ENCODE measurements at places on chromosomes 6 and 20.

DNA sequence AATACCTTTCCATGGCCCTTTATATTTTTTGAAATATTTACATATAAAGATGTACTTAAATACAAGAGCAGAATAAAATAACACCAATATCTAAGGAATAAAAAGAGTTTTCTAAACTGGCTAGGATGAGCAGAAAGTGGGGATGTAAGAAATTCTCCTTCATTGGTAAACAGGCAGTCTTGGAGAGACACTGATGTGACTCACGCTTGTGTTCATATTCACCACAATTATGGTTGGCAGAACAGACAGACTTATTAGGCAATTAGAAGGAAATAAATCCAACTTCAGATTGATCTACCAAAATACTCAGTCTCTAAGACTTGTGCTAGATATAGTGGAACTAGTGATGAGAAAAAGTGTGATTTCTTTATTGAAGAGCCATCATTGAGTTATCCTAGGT, 463.7 kb downstream of the CDC5L start:
- DNase-seq = no peak

GRCh38 chr6:148345176-148345575, 2.5 kb downstream of the SASH1 start:
- DNase-seq = no peak

DNA sequence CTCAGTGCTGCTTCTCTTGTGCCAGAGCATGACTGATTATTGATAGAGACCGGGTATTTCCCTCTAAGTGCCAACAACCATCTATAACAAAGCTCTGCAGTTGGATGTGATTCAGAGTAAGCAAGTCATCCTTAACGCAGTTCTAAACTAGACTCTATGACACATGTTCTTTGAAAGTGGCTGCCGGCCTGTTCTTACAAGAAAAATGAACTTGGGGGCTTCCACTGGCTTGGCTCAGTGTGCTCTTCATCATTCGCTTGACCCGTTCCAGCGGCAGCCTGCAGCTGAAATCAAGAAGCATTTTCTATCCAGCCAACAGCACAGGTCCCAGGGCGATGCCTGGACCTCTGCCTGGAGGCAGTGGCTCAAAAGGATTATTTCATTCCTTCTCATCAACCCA, 29.8 kb downstream of the GFOD1 start:
- no peak for DNase-seq

DNA sequence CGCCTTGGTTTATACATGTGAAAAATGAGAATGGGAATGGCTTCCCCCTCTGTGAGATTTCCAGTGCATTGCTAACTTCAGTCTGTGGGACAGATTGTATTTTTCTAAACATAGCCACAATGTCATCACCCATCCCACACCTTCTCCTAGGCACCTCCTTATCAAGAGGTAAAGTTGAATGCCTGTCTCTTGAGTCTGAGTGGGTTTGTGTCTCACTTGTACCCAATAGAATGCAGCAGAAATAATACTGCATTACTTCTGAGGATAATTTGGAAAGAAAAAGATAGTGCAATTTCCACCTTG, 27.9 kb downstream of the RIN2 start:
- DNase-seq = no peak

DNA sequence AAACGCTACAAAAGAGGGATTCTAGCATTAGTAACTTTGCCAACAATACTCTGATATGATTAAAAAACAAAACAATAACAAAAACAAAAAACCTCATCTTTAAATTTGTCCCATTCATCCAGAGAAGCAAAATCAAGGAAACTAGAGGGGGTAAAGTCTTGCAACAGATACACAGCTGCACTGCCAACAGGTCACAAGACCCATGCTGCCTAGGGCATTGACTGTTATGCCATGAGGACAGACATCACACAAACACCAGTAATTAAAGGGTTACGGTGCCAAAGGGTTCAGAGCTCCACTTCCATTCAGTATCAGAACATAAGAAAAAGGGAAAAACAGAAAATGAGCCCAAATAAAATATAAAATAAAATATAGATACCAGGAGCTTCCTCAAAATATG, 1.6 kb downstream of the TBC1D20 start:
- no peak for DNase-seq

DNA sequence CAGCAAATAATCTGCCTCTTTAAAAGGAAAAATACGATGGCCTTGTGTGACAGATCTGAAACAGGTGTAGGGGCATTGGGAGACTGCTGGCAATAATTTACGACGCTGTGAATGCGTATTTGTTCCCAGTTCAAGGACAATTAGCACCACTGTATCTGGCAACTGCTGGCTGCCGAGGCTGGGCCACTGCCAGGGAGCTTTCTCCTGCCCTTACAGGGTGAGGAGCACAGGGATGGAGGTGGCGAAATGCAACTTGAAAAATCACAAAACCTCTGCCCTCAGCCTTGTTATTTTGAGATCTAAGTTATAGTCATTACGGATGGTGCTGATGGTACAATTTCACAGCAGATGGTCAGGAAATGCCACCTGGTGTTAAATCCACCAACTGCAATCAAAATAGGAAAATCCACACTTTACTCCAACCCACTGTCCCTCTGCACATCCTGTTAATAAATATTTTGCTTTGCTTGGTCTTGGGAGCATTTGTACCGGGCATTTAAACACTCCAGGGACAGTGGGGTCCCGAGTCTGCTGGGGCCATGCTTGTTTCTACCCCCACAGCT, 6.4 kb downstream of the MYLK4 start:
- DNase-seq = peak; percentile 49

DNA sequence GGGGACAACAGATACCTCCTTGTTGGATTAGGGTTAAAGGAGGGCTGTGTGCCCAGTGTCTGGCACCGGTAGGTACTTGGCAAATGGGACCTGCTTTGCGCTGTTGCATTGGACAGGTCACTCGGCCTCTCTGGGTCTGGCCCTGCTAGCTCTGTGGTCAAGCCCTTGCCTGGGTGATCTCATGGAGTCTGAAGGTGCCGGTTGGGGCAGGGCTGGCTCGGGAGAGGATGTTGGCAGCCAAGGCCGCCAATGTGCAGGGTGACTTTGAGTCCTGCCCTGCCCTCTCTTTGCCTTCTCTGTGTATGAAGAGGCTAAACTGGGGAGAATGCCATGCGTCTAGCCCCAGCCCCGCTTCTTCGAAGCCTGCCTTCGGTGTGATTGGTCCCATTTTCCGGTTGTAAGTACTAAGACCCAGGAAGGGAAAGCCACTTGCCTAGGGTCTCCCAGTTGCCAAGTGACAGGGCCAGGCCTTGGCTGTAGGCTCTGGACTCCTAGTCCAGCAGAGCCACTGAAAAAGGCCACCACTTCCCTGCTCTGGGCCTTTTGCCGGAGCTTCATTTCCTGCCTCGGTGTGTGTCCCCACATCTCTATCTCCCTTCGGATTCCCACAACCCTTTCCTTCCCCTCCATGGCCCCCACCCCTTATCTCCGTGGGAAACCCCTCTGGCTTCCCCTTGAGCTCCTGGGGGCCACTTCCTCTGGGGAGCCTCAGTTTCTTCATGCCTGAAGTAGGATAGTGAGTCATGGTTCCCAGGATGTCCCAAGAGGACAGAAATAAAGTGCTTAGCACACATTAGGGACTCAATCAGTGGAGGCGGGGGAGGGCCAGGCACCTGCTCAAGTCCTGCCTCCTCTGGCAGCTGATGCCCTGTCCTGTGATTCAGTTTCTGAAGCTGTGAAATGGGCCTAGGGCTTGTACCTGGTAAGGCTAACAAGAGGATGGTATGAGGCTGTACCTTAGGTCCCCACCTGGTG, 3.9 kb downstream of the SRC start:
- no peak for DNase-seq

DNA sequence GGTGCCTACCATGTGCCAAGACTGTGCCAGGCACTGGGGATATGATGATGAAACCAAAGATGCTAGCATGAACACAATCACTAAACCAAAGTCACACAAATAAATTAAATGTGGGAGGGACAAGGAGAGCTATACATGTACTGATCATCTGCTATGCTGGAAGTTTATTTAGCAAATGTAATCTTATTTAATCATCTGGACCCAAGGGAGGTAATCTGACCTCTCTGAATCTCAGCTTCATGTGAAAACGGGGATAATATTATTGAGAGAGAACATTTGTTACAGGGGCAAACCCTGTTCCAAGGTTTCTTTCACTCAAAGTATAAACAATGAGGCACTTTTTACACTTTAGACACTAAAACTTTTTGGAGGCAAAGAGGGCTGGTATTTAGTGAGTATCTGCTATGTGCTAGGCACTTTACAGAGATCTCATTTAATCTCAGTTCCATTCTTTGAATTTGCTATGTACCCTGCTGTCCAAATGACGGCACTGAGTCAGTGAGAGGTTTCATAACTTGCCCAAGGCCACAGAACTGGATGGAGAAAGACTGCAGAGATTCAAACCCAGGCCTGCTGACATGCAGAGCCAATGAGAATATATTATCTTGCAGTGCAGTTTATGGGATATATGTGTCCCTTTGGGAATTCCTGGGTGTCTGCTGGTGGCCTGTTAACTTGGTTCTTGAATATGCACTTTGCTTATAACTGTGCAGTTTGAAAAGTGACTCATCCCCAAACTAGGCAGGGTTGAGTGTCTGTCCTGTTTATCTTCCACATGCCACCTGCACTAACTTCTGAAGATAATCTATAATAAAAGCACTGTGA, 3.3 kb upstream of the ASXL1 start:
- no peak for DNase-seq

- DNase-seq = no peak
Observed at GRCh38 chr20:22773344-22773743, 189.0 kb upstream of the FOXA2 start.

DNA sequence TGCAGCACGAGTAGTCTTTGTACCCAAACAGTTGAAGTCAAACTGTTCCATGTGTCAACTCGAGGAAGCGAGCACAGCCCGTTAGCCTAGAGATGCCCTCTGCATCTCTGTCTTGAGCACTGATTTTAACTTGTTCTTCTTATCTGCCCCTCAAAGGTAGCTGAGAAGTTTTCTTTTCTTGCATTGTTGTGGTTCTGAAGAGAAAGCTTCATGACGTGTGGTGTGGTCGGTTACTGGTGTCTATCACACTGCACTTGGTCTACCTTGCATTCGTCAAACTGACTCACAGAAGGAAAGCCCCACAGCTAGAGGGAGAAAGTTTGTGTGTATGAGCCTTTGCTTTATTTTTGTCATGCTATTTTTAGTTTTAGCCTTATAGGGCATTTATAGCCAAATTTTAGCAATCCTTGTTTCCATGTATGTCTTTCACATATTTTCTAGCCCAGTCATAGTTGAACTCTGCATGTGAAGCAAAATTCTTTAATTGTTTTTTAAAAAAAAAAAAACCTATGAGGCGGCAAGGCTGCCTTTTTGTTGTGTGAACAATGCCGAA, 115.1 kb downstream of the JAG1 start:
- DNase-seq = no peak

- DNase-seq = no peak
Observed at GRCh38 chr6:106167096-106167814, 81.1 kb downstream of the PRDM1 start.

DNA sequence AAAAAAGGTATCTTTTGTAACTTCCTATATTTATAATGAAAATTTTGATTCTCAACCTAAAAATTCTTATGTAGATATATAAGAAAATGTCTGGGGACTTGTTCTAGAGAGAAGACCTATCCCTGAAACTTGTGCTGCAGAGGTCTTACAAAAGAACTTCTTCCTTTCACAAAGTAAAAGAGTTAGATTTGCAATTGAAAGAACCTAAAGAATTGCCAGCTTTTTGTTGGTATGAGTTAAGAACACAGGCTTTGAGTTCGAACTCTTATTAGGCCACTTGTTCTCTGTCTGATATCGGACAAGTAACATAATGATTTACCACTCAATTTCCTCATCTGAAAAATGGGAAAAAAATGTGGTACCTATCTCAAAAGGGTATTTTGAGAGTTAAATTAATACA, 162.0 kb upstream of the LAMA2 start:
- no peak for DNase-seq

- no peak for DNase-seq
Observed at GRCh38 chr20:25985597-25985996, 288.9 kb upstream of the ZNF337 start.

- no peak for DNase-seq
Observed at GRCh38 chr6:149084808-149085556, 232.5 kb upstream of the TAB2 start.

GRCh38 chr6:45707176-45707575, 308.5 kb downstream of the CLIC5 start:
- no peak for DNase-seq

DNA sequence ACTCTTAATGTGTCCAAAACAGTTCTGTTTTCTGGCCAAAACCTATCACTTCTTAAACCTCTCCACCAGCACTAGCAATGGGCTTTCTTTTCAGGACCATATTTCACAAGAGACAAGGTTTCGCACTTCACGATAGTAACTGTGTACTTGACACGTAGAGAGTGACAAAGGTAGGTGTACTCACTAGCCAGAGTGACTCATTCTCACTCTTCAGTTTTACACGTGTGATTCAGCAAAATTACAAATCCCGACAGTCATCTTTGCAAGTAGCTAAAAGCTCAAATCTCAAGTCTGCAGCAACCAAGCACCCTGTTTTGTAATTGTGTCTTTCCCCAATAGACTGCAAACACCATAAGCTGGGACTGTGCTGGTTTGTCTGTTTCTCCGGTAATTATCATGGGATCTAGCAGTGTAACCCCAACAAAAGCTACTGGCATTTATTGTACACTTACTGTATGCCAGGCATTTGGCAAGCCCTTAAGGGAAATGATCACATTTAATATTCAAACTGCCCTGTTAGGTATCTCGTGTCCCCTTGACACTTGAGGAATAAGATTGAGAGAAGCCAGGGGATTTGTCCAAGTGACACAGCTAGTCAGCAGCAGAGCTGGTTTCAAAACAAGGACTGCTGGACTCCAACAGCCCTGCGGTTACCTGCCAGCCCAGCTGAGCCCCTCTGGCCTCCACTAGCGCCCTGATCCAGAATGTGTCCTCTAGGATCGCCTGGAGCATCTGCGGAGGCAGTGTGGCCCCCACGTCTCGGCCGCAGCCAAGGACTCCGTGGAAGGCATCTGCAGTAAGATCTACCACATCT, 9.9 kb downstream of the PCIF1 start:
- DNase-seq = no peak

DNA sequence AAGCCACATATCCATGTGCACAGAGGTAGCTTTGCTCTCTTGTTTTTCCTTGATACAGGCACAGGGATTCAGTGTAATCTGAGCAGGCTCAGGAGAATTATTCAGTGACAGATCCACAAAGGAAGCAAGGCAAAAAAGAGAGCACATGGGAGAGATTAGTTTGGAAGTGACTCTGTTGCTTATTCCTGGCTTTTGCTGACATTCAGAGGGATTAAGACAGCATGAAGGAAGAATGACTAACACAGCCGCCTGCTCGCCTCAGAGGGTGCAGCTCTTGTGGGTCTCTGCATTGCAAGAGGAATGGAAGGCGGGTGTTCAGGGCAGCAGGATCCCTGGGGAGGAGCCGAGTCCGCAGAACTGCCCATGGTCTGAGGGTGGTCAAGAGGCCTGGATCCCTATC, 203.4 kb upstream of the KCNQ5 start:
- no peak for DNase-seq

- no peak for DNase-seq
Observed at GRCh38 chr20:24699321-24700165, 230.1 kb downstream of the SYNDIG1 start.

- DNase-seq = peak; percentile 36
Observed at GRCh38 chr20:38165089-38165965, at the start of gene TGM2. TGM2 (minus strand) TSS chr20:38165270; CDS start chr20:38165198, 72 bp downstream.

All from NCI-H2081 (cell line).